ENCODE measurements at places on chromosomes 12 and 14.

DNA sequence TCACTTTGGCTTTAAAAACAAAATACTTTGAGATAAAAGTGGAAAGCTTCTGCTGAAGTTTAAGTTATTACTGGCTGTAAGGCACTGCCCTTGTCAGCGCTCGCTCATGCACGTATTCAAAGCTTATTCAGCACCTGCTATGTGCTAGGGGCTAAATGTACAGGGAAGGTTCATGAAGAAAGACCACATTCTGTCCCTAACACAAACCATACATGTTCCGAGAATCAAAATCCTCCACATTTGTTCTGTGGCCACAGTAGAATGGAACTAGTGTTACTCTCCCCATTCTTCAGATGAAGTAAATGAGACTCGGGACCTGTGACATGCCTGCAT, 33.8 kb upstream of the GPR68 start:
- no peak for DNase-seq

- no peak for DNase-seq
Measured at GRCh38 chr14:102080183-102081080, 6.4 kb downstream of the HSP90AA1 start.

DNA sequence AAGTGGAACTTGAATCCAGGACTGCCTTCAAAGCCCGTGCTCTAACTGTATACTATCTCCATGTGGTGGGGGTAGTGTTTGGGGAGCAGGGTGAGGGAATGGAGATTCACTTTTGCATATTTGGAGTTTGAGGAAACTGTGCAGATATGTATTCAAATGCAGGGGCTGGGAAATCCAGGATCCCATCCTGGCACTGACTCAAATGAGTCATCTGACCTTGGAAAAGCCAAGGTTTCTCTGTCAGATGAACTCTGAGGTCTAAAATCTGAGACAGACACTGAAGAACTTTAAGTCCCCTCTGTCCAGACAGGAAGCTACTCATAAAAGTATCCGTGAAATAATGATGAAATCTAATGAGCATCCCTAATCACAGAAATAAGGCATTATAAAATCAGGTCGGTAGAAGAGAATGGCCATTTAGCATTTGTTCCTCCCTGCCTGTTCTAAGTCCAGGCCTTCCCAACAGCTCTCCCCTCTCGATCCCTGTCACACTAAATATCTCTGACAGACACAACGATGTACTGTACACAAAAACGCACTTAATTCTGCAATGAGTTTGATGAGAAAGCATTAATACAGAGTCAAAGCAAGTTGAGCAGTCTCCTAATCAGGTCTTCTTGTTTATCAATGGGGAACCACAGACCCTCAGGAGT, 14.4 kb downstream of the NIN start:
- DNase-seq = no peak

- no peak for DNase-seq
Measured at GRCh38 chr14:90447720-90448497, 51.1 kb downstream of the CALM1 start.

DNA sequence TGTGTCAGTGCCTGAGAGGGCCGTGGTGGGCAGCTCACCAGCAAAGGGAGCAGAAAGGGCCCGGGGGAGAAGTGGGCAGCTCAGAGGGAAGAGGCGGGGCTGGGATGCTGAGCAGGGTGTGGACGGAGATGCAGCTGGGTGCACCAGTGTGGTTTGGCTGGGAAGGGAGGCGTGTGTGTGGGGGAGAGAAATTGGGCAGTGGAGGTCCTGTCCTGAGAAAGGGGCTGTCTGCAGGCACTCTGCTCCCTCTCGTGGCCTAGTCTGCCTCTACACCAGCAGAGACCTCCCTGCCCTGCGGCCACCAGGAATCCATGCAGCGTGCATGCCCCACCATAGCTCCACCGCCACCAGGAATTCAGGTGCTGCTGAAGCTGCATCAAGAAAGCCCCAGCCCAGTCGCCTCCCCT, 6.4 kb downstream of the TMEM121 start:
- no peak for DNase-seq

Measured in hematopoietic multipotent progenitor cell treated with erythropoietin and hydrocortisone succinate and interleukin-3 and kit ligand, for 15 days (in vitro differentiated cells).